ENCODE measurements at places on chromosomes 11 and 22. TPM values are rescaled to one million over a fixed set of nuclear protein-coding genes. Genes with fewer than 3 reads are reported as not detected.

Gene OTOG
- not detected for polyA plus RNA-seq

Gene FXYD2
- not detected for polyA plus RNA-seq

Gene LIF
- not detected for polyA plus RNA-seq

Gene C11orf42
- not detected for polyA plus RNA-seq

Gene HMOX1
- 28.7 TPM for polyA plus RNA-seq

Gene NCAM1
- polyA plus RNA-seq: not detected

Gene CCDC188
- not detected for polyA plus RNA-seq

Gene BTG4
- not detected for polyA plus RNA-seq

All from IgD-negative memory B cell (primary cell).